ENCODE measurements at places on chromosomes 5 and 9.

GRCh38 chr9:72807765-72808445 is 144.9 kb downstream of the ALDH1A1 start:
- no peak for DNase-seq

- no peak for DNase-seq
Measured at GRCh38 chr9:132984202-132985070, 5.9 kb downstream of the GFI1B start.

- DNase-seq: no peak
Measured at GRCh38 chr5:135472141-135472540, 20.0 kb upstream of the TIFAB start.

GRCh38 chr9:121721058-121721350 is 69.6 kb downstream of the DAB2IP start:
- no peak for DNase-seq

GRCh38 chr5:132761321-132762240 is 14.4 kb downstream of the CCNI2 start:
- no peak for DNase-seq
